ENCODE measurements at places on chromosomes 4 and X.

DNA sequence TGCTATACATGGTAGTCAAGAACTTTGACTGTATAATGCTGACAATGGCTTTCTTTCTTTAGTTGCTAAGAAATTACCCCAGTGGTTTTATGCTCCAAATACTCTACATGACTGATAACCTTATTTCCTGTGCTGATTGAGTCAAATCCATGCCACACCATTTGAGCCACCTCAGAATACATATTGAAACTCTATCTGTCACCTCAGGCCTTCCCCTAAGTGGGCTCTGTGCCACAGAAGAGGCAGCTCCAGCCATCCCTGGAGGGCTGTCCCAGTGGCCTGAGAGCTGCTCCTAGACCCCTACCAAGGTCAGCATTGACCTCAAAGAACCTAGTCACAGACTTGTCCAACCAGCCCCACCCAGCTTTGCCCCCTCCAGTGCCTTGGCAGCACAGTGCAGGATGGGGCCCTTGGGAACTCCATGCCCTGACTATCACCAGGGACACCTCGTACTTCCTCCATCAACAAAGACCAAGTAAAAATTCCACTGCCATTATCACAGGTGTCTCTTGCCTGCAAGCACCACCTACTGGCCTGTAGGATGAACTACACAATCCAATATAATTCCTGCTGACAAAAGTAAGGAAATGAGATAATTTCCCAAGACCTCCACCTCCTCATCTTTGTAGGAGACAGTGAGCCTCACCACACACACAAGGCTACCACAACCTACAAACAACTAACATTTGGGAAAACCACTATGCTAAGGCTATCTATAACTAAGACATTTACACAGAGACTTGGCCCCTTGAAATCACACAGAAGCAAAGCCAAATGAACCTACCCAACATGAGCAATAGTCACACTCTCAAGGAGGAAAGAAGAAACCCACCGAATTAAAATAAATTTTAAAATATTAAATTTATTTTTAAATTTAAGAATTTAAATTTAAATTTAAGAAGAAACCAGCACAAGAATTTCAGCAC lies 239.9 kb downstream of the NKX6-1 start:
- DNase-seq: no peak

DNA sequence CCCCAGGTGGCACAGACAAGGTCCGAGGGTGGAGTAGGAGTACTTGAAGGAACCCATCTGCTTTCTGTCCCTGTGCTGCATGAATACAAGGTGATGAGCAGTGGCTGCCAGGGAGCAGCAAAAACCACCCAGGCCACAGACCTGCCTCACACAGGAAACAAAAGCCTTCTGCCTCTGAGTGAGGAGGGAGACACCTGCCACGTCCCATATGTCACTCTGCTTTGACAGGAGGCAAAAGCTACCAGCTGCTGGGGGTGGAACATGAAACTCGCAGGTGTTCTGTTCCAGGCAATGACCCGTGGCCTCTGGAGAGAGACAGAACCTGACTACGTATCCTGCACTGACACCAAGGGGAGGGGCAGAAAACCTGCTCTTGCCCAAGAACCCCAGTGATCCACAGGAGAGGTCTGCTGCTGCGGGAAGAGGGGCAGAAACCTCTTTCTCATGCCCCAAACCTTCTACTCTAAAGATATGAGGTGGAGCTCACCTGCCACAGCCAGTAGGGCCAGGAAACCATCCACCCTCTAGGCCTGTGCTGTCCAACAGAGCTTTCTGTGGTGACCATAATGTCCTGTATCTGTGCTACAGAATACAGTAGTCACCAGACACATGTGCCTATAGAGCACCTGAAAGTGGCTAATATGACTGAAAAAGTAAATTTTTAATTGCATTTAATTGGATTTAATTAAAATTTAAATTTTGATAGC lies 172.9 kb downstream of the PRDM5 start:
- DNase-seq: no peak

GRCh38 chr4:16705341-16705740 lies 193.1 kb downstream of the LDB2 start:
- DNase-seq: no peak

DNA sequence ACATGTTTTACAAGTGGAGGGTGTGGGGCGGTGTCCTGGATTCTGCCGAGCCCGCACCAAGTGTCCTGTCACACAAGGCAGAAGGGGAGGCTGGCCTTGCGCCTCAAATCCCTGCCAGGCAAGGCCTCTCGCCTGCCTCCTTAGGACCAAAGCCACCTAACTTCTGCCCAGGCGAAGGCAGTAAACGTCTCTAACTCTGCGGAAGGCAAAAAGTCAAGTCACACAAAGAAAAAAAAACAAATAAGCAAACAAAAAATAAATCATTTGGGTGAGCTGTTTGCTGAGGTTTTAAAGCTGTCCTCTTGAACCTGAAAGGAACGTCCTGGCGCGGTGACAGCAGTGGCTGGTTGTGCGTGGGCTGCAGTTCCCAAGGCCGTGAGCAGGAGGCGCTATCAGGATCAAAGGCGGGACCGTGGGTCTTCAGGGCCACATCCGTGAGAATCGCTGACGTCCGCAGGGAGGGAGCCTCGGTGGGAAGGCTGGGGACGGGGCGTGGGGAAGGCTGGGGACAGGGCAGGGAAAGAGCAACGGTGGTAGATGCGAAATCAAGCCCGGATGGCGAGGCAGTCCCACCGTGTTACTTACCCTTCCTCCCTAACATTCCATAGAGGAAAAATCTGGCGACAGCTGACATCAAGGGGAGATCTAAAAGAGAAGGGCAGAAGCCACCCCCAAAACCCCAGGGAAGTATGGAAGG lies 99.1 kb downstream of the TRAPPC11 start:
- DNase-seq: no peak

DNA sequence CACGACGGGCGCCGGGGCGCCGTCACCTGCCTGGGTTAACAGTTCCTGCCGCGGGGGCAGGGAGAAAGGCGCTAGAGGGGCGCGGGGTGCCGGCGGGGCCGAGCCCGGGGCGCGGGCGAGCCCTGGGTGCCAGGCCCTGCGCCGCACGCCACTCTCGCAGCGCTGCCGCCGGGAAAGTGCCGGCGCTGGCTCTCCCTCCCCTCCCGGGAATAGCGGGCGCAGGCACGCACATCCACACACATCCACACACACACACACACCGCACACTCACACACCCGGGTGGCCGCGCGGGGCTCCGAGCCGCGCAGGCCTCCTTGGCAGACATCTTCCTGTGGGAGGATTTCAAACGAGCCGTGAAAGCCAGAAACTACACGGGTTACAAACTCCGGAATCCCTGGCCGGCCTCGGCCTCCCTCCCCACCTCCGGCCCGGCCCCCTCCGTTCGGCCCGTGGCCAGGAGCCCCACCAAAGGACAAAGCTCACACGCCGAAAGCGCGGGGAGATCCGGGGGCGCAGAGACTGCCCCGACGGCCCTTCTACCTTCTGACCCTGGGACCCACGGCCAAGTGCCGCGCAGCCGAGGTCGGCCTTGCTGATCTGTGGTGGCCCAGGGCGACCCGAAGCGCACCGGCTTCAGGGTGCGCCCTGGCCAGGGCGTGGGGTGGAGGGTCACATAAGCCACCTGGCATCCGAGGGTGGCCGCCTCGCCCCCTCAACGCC lies 92.3 kb downstream of the BCOR start:
- no peak for DNase-seq

DNA sequence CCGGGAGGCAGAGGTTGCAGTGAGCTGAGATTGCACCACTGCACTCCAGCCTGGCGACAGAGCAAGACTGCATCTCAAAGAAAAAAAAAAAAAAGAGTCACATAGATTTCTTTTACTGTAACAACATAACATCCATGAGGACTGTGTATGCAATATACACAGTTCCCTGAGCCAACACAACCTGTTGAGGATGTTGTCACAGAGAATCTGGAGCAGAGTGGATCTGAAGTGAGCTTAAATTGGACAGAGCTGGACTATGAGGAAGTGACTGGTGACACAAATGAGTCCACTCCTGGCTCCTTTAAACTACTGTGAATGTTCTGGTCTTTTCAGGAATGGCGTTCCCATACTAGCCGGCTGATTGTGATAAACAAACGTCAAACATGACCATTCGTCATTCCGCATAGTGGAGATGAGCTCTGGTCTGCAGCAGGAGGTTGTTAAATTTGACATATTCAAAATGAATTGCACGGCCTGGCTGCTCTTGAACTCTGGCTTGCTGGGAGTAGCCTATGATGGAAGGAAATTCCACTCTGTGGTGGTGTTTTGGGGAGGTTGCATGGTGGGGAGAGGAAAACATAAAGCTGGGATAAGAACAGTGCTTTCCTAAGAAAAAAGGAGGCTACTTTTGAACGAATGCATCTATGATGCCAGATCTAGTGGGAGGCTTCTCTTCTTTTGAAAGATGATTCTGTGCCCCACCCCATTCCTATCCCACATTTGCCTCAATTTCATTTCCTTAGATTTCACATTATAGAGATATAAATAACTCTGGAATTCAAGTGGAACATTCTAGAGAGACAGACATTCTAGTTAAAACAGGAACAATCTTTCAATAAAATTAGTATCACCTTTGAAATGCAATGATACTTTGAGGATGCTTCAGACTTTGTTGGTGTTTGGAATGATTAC lies 149.5 kb downstream of the SHROOM3 start:
- no peak for DNase-seq

GRCh38 chrX:30248854-30249253 lies 1.9 kb downstream of the MAGEB1 start:
- no peak for DNase-seq

GRCh38 chr4:175407926-175408325 lies 404.1 kb downstream of the GPM6A start:
- DNase-seq: no peak

DNA sequence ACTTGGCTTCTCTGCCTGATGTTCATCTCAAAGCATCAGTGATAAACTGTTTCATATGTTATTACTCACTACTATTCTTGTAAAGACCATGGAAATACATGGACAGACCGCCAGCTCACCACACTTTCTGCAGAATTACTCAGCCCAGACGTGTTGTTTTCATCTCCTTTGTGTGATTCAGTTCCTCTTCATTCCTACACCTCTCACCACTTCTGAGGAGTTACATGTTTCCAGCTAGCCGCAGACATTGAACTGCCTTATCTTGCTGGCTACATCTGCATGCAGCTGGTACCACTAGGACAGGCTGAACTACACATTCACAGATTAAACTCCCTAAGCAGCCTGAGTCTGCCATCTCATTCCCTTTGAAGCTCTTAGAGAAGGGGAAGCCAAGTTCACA lies 443.2 kb upstream of the FGF16 start:
- DNase-seq: no peak

DNA sequence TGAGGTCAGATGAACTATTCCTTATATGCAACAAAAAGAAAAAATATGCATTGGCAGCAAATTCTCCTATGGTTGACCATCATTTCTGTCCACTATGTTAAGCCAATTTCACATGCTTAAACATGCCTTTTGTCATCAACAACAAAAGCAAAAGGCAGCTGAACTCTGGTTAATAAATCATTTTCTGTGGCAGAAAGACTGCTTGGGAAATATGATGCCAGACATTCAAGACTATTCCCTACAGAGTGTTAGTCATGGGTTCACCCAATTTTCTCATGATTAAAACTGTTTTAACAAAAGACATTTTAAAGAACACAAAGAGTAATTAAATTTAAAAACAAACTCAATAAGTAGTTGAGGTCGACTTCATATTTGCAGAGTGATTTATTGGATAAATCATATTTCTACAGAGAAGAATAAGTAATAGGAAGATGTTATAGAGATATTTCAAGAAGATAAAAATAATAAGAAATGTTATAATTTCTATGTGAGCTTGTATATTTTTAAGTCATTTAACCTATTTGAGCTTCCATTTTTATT lies 890.6 kb downstream of the STPG2 start:
- DNase-seq: no peak

- DNase-seq: no peak
Observed at GRCh38 chrX:49748211-49748956, 52.6 kb upstream of the PAGE1 start.

GRCh38 chr4:41509451-41509866 lies 28.5 kb upstream of the LIMCH1 start:
- DNase-seq: no peak

GRCh38 chr4:125666635-125667034 lies 351.9 kb downstream of the FAT4 start:
- no peak for DNase-seq

- no peak for DNase-seq
Observed at GRCh38 chr4:125961626-125962025, 646.9 kb downstream of the FAT4 start.
